A549 treated with Hydrocortisone at 1 μM for 4 hours (cell line): ENCODE measurements at places on chromosomes 5 and 9. TPM values are rescaled to one million over a fixed set of nuclear protein-coding genes. Genes with fewer than 3 reads are reported as not detected.

Gene SHISAL2B
- total RNA-seq: not detected in 5 replicates

Gene SHOC1
- 0.02 TPM in 1 of 5 replicates, not detected in the others for total RNA-seq

Gene LCN6
- total RNA-seq: not detected in 5 replicates

Gene PCDHGB1
- total RNA-seq: 1.3 to 2.2 TPM (median 1.6 TPM) in 5 replicates

Gene OR1L8
- total RNA-seq: not detected in 5 replicates

Gene IL4
- not detected in 5 replicates for total RNA-seq
